ENCODE measurements at places on chromosomes 16 and 17.

DNA sequence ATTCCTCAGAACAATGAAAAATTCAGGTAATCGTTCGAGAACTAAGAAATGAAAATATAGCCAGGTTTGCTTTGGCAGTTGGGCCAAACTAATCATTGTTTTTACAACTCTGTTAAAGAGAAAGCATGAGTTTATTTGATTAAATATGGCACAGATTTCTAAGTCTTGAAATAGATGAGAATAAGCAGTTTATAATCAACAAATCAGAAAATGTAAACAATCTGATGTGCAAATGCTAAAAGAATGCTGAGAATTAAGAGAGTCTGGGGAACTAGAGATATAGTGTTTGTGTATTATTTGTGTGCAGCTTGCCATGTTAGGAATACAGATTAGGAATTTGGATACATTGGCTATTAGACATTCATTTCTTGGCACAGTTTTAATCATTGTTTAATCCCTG, 212.5 kb downstream of the TANC2 start:
- no peak for DNase-seq

DNA sequence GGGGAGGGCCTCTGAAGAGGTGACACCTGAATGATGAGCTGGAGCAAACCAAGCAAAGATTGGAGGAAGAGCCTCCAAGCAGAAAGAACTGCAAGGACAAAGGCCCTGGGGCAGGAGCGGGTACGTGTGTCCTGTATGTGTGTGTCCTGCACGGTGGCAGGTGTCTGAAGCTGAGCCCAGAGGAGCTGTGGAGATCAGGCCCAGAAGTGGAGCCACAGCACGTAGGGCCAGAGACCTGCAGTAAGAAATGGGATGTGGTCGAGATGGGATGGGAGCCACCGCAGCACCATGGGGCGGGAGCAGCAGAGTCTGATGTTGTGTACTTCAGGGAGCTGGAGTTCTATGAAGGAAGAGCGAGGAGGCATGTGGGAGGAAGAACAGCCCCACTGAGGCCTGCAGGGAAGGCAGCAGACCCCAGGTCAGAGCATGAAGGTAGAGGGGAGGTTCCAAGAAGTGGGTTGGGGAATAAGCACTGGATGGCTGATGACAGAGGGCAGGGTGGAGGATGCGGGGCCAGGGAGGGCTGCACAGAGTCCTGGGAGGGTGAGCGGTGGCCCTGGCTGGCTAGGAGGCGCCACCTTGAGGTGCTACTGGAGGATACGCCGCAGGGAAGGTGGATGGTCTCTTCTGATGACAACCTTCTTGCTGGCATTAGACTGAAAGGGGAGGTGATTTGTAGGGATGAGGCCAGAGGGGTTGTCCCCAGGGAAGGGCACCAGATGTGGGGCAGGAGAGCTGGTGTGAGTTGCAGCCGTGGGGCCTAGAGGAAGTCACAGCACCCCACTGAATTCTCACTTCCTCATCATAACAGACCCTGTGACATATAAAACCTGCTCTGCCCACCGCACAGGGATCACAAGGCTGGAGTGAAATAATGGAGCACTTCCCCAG, 10.6 kb upstream of the CETP start:
- DNase-seq = peak; percentile 74

- DNase-seq = no peak
These were observed 4.7 kb upstream of the ZNF500 start for GRCh38 chr16:4771646-4772045.

- no peak for DNase-seq
These were observed 35.7 kb downstream of the GSE1 start for GRCh38 chr16:85648805-85649204.

- DNase-seq = no peak
These were observed 128.8 kb downstream of the FOXL1 start for GRCh38 chr16:86707171-86707570.

DNA sequence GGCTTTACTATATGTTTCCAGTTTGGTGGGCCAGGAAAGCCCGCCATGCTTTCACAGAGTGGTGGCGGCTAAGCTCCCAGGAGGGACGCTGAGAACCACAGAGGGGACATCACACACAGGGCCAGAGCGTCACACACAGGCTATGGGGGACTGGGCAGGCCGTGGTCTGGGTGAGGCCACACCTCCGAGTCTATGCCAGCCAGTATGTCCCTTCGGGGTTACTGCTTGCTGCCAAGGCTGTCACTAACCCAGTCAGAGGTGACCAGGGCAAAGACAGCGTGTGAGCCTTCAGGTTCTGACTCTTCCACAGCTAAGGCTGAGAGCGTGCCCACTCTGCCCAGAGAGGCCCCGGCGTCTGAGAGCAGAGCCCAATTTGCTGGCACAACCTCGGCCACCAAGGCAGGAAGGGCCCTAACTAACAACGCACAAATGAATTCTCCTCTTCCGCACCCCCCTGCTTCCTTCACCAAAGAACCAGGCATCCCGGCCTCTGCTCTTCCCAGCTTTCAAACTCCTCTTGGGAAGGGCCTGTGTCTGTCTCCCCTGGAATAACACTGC, 2.9 kb downstream of the PLD6 start:
- no peak for DNase-seq

- peak; percentile 66 for DNase-seq
These were observed 13.7 kb downstream of the N4BP1 start for GRCh38 chr16:48596326-48596725.

DNA sequence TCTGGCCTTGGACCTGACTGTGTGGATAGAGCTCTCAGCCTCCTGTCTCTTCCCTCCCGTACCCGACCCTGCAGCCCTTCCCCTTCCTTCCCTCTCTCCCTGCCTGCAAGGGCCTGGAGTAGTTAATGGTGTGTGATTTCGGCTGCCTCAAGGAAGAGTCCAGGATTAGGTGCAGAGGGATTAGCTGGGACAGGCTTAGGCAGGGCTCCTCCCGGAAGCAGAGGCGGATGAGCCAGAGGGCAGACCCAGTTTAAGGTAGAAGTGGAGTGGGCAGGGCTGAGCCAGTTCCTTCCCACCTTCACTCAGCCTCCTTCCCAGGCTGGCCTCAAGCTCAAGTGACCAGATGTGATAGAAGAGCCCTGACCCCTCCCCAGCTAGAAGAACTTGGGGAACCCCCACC, 16.8 kb downstream of the GUCY2D start:
- DNase-seq = no peak
